Spinal cord (tissue), 10 donors: ENCODE measurements at places on chromosomes 5 and 9.

DNA sequence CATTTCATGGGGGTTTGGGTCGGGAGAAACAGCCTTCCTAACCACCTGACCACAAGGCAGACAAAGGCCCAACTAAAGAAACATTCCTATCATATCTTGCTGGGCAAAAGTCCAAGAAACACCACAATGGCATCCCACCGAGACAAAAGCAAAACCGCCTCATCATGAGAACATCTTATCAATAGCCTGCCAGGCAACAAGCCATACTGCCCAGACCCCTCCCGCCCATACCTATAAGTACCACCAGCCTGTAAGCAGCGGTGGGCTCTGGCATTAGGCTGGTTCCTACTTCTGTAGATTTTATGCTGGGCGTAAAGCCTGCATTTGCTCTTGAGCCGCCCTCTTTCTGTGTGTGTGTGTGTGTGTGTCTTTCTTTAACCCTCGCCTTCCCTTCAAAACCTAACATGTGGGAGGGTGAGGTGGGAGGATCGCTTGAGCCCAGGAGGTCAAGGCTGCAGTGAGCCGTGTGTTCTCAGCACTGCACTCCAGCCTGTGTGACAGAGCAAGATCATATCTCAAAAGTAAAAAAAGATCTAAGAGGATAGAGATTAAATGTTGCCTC is 56.9 kb downstream of the PDE6A start:
- no peak for DNase-seq

DNA sequence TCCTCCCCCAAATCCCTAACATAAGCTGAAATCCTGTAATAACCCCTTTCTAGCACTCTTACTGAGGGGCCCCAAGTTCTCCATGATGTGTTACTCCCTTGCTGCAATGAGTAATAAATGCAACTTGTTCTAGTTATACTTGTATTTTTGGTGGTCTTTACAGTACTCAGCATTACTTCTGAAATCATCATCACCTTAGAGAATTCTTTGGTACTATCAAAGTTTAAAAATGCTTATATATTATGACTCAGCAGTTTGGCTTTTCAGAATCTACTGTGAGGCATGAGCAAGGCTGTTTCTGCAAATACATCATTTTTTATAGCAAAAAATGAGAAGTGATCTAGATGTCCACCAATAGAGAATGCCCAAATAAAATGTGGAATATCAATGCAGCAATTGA is 20.7 kb upstream of the ROPN1L start:
- DNase-seq: no peak

DNA sequence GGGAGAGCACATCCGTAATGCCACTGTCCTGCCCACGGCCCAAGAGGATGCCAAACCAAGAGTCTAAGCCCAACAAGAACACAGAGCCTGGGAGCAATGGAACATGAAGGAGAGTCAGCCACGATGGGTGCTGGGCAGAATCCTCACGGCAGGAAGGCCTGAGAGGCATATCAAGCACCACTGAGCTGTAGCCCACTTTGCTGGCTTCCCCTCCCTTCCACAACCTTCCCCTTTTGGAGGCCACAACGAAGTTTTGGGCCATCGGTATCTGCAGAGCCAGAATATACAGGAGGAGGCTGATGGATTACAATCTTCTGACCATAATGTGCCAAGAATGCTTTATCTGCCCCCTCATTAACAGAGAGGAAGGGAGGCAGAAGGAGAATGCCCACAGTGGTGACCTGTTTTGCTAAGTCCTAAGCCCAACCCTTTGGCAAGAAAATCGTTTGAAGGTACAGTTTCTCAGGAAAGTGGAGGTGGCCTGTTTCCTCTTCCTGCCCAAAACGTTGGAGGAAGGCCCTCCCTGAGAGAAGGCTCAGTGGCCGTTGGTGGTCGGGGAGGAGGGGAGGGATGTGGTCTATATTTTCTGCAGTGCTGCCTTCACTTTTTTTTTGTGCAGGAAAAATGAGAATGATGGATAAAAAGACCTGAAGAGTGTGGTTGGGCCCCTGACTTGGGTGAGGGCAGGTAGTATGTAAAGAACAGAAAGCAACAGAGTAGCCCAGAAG is 26.2 kb downstream of the MACROH2A1 start:
- DNase-seq: no peak

- DNase-seq: no peak
Observed at GRCh38 chr9:18501949-18502348, 28.0 kb downstream of the ADAMTSL1 start.

DNA sequence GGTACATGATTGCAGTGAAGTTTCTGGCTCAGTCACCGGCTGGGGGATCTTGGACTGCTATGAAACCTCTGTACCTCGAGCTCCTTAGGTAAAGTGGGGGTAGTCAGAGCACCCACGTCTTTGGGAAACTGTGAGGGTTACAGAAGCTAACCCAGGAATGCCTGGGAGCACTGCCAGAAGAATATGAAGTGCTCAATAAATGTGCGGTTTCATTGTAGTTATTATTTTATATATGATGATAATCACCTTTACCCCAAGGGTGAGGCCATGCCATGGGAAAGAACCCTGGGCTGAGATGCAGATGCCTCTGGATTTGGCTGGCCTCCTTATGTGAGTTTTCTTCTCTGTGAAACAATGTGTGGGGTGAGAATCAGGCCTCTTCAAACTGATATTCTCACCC is 3.7 kb downstream of the NPR3 start:
- no peak for DNase-seq

DNA sequence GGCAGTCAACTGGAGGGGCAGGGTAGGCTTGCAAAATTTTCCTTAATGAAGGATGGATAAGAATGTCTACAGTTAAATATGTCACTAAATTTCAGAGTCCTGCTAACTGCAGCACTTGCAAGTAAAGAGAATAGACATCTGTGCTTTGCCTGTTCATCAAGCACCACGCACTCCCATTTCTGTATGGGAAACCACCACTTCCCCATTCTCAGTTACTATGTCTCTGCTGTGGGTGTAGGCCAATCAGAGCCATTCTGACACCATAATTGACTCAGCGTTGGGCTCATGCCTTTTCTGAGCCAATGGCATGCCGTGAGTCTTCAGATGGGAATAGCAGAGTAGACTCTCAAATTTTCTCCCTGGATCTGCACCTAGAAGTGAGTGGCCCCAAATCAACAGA is 247.5 kb downstream of the GABRB2 start:
- DNase-seq: no peak

GRCh38 chr5:39521098-39521860 is 96.5 kb upstream of the DAB2 start:
- DNase-seq: no peak

DNA sequence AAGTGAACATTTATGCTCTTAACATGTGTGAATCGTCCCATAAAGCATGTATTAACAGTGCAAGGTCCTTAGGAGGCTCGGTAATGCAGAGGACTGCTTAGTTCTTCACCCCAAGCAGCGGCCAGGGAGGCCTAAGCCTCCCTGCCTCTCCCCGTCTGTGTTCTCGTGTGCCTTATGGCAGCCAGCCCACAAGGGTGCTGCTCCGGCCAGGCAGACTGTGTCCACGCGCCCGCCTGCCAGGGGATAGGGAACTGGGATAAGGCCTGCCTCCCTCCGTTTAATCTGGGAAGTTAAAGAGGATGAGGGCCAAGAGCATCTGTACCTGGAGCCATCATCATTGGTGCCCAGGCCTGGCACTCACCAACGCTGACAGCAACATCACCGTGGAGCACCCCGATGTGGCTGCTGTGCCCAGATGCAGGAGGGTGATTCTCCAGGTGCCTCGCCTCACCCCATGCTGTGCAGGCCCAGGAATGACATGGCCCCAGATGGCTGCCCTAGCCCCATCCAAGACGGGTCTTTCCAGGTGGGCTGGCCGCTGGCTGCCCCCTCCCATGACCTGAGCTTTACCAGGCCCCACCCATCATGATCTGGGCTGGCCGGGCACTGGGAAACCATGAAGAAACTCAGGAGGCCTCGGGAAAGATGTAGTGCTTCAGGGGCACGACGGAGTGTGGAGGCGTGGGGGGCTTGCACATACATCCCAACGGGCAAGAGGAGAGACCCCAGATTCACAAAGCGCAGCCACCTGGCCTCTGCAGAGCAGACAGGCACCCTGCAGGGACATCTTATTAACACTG is 35.6 kb upstream of the SUSD3 start:
- DNase-seq: no peak

DNA sequence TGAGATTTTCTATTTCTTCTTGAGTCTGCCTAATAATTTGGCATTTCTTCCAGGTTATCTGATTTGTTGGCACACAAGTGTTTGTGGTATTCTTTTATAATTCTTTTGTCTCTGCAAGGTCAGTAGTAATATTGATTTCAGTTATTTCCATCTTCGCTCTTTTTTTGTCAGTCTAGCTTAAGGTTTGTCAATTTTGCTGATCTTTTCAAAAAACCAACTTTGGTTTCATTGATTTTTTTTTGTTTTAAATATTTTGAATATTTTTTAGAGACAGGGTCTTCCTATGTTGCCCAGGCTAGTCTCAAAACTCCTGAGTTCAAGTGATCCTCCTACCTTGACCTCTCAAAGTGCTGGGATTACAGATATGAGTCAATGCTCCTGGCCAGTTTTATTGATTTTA is 162.8 kb downstream of the BARX1 start:
- no peak for DNase-seq

- DNase-seq: no peak
Observed at GRCh38 chr5:161036296-161036695, 184.3 kb upstream of the ATP10B start.

DNA sequence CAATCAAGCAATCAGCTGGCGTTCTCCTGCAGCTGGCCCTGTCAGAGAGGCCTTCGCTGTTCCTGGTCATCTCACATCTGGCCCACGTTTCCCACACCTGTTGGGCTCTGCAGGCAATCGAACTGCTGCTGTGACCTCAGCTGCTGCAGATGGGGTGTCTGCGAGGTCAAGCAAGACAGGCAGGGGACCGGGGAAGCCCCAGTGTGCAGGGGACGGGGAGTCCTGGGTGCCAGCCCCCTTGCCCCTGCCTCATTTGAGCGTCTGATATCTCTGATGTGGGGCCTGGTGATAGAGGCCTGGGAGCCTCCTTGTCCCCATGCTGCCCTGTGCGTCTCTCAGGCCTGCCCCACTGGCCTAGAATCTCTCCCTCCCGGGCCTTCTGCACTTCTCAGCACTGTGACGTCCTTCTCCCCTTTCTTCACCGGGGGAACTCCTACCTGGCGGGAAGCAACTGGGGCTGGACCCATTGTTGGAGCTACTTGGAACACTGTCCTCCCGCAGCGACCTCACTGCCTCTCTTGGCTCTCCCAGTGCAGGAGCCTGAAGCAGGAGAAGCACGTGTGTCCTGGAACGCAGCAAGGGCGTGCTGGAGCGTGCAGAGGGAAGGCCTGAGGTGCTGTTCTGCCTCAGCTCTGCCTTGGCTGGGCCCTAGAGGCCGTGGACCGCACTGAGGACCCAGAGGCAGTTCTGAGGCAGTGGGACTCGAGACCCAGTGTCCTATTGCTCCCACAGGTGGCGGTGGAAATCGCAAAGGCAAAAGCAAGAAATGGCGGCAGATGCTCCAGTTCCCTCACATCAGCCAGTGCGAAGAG is 3.9 kb downstream of the GRK6 start:
- no peak for DNase-seq

- no peak for DNase-seq
Observed at GRCh38 chr5:135759149-135759784, 75.2 kb upstream of the SLC25A48 start.

GRCh38 chr5:172096207-172096940 is 89.9 kb upstream of the FBXW11 start:
- no peak for DNase-seq

GRCh38 chr5:157343842-157344790 is 78.2 kb downstream of the CYFIP2 start:
- no peak for DNase-seq

GRCh38 chr9:125748446-125749099 is 1.4 kb downstream of the PBX3 start:
- no peak for DNase-seq

- DNase-seq: no peak
Observed at GRCh38 chr9:76475686-76476085, 16.7 kb downstream of the GCNT1 start.

GRCh38 chr9:104028827-104029226 is 65.3 kb upstream of the SMC2 start:
- no peak for DNase-seq

DNA sequence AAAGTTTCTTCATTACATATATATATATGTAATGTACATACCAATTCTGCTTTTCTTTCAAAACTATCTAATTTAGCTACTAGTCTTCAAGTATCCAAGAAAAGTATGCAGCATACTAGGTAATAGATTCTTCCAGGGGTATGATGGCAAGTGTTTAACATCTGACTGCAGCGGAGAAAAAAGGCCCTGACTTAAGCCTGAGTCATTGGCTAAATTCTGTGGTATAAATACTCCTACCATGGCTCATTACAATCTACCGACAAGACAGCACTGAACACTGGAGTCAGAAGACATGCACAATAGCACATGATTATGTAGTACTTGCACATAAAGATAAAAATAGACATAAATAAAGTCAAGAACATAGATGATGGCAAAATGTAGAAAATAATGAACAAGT is 439.9 kb downstream of the BRINP1 start:
- DNase-seq: no peak

GRCh38 chr5:122846051-122846550 is 688 bp downstream of the SNX24 start:
- DNase-seq: no peak

DNA sequence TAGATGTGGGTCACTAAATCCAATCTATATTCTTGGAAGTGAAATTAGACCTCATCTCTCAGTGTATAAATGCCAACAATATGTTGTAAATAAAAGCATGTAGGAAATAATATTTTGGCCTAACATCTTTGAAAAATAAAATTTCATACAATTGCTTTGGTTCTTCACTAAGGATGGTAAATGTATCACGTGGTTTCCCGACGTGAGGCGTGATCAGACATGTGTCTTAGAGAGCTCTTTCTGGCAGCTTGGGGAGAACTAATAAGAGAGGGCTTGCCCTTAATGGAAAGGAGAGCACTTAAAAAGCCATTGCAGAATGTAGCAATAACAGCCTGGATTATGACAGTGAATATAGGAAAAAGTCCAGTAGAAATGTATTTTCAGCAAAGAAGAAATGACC is 602.6 kb downstream of the CDH12 start:
- DNase-seq: no peak

DNA sequence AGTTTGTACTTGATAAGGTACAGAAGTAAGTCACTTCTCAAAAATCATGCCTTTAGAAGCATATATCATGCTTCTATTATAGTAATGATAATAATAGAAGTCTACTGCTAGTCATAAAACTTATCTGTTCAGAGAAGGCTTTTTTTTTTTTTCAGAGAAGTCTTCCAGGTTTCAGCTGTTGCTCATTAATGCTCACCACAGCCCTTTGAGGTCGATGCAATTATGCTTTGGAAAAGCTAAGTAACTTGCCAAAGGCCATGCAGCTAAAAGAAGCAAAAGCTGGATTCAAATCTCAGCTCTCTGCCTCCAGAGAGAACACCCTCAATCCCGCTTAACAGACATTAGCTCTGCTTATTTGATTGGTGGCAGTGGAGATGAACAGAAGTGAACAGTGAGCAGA is 150.8 kb downstream of the DOCK8 start:
- DNase-seq: no peak

DNA sequence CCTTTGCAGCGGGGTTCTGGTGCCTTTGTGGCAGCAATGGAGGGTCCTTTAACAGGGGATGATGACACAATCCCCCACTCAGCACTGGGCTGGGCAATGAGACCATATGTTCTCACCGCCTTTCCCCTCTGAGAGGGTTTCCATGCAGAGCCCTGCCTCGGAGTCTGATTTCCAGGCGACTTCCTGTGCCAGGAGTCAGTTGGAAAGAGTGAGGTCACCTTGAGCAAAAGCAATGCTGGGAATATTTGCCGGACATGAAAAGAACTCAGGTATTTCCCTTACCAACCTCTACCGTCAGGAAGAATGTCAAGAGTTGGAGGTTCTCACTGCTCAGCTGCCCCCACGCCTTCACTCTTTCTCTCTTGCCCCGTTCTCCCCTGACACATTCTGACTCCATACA is 284.2 kb upstream of the IRX1 start:
- no peak for DNase-seq
